Aorta (tissue), 5 donors: ENCODE measurements at places on chromosomes 3 and 15. TPM values are rescaled to one million over a fixed set of nuclear protein-coding genes. Genes with fewer than 3 reads are reported as not detected.

- DNase-seq = peak; percentile 77
Measured at GRCh38 chr3:183698318-183698751, 738 bp downstream of the YEATS2 start.

GRCh38 chr3:78792212-78792611 lies 975.6 kb downstream of the ROBO1 start:
- no peak for DNase-seq

DNA sequence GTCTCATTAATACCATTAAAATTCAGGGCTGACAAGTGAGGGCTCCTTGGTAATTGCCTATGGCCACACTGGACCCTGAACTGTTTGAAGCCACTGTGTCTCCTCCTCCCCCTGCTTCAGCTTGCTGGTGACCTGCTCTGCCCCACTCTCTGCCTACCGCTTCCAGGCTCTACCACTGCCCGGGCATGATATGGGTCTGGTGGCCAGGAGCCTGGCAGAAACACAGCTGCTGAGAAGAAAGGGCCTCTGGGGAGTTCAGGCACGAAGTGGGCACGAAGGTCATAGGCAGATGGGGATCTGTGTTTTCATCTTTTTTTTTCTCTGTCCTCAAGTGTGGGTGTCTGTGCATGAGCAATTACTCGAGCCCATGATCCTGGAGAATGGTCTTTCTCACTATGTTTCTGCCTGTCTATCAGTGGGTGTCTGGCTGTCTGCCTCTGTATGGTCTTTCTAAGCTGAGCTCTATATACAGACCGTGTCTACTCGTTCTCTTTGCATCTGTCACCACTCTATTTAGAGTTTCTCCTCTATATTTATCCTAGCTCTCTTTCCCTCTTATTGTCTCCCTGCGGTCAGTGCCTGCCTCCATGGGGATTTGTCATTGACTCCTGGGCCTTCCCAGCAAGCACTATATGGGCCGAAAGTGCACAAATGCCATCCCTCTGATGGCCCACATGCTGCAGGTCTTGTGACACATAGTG lies 42.1 kb upstream of the EPHB1 start:
- no peak for DNase-seq

DNA sequence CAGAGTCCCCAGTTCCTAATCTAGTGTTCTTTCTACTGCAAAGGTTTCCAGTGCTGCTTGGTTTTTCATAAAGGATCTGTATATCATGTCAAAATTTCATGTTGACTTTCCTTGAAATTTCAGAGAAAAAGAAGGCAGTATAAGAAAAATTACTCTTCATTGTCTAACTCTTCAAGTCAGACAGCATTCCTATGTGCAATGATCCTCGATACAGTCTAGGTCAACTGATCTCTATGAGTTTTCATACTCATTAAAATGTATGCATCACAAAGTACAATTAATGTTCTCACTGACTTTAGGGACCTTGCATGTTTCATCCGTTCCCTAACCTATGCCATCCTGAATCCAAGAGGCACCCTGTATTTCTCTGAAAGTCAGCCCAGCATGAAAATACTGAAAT lies 317.3 kb downstream of the ZBTB20 start:
- DNase-seq = no peak

- DNase-seq = no peak
Measured at GRCh38 chr3:59908280-59908679, 858.5 kb upstream of the CFAP20DC start.

GOLGA6D gene
- polyA plus RNA-seq = 0.08 TPM

SYNPR gene
- not detected for polyA plus RNA-seq

TM4SF4 gene
- polyA plus RNA-seq = 83.4 TPM

MAPKBP1 gene
- polyA plus RNA-seq = 13.6 TPM

SPESP1 gene
- polyA plus RNA-seq = 2.2 TPM
